ENCODE measurements at places on chromosomes 1 and 21.
A peak's percentile ranks its signal among the peaks of the same experiment; 100 is the strongest.

DNA sequence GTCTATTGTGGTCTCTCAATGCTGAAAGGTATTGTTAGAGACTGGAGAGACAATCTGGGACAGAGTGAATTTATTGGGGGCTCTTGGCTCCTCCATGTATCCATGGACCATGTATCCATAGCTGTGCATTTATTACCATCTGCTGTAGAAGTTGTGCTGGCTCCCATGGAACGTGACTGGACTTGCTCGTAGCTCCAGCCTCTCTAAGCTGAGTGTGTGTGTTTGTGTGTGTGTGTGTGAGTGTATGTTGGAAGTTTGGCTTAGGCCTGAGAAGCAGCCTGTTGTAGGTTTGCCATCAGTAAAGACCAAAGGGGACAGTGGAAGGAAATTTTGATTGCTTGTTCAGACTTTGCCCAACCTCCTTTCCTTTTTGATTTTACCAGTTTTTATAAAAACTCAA is 105.7 kb upstream of the USP24 start:
- no peak for DNase-seq

GRCh38 chr1:164748253-164748899 is 189.4 kb downstream of the PBX1 start:
- no peak for DNase-seq

DNA sequence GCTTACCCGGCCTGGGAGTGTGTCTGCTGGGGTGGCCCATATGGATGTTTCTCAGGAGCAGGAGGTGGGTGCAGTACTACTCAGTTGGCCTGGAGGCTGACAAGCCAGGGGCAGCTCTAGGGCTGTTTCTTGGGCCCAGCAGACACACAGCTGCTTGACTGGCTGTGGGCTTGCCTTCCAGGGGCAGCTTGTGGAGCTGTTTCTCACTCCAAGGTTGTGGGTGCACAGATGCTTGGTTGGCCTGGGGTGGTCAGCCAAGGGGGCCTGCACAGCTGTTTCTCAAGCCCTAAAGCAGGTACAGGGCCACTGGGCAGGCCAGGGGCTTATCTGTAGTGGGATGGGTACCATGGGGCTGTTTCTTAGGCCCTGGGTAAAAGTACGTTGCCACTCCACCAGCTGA is 1078.1 kb upstream of the ADGRL2 start:
- DNase-seq, result no peak

- DNase-seq, result peak; percentile 84
Measured at GRCh38 chr1:30801771-30802198, 44.2 kb upstream of the LAPTM5 start.

- DNase-seq, result no peak
Measured at GRCh38 chr1:15189692-15190370, 36.3 kb downstream of the TMEM51 start.

- no peak for DNase-seq
Measured at GRCh38 chr1:234230414-234230862, 142.8 kb upstream of the COA6 start.
